ENCODE measurements at places on chromosomes 16 and 17.

DNA sequence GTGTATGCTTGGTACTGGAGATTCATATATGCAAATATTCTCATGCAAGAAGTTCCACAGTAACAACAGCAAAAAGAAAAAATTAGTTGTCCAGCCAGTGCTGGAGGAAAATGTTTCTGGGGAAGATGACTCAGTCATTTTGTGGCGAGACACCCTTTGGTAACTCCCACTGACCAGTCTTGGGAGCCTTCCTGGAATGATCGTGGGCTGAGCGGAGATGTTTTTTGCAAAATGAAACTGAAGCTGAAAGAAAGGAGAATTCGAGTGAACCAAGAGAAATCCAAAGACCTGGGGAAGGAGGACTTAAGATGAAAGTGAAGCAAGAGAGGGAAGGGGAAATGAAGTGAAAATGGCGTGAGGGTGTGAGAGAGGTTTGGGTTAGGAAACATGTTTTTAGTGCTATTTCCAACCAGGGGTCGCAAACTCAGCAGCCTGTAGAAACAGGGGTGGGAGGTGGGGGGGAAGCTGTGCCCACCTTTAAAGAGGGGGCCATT lies 5.2 kb downstream of the ITPRIPL2 start:
- no peaks in the 10 kb centered on the region for H3K27me3 ChIP-seq
- H3K36me3 ChIP-seq = peaks cover 5% of the 10 kb centered on the region
- peaks cover 16% of the 10 kb centered on the region for H3K4me1 ChIP-seq
- peak overlapping the region; percentile 82 for H3K27ac ChIP-seq
- H3K4me3 ChIP-seq = peak overlapping the region; percentile 73

DNA sequence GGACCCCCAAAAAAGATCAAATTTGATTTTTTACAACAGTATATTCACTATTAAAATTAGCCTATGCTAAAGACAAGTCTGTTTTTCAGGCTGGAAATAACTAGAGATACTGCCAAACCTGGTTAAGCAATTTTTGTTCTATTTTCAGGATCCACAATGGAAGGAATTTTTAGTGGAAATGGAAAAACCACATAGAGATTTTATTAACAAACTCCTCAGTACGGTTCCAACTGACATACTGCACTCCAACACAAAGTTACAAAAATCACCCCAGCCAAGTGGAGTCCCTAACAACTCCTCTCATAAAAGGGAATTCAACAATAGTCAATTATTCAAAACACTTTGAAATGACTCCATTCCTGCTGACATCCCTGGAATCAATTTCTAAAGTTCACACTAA lies 101.6 kb upstream of the TOB1 start:
- peak overlapping the region; percentile 30 for H3K27ac ChIP-seq
- peaks cover 4% of the 10 kb centered on the region for H3K4me1 ChIP-seq
- no peak for ATAC-seq
- H3K27me3 ChIP-seq = no peaks in the 10 kb centered on the region

- peaks cover 35% of the 10 kb centered on the region for H3K27me3 ChIP-seq
- H3K27ac ChIP-seq = no peak overlapping the region
Measured at GRCh38 chr17:6348891-6349290, 86.0 kb downstream of the AIPL1 start.

- H3K4me1 ChIP-seq = no peaks in the 10 kb centered on the region
- peaks cover 18% of the 10 kb centered on the region for H3K27me3 ChIP-seq
- no peak overlapping the region for H3K4me3 ChIP-seq
- no peaks in the 10 kb centered on the region for H3K36me3 ChIP-seq
Measured at GRCh38 chr17:32943206-32943605, 15.3 kb downstream of the TMEM98 start.

- H3K4me3 ChIP-seq = no peak overlapping the region
- no peaks in the 10 kb centered on the region for H3K36me3 ChIP-seq
- H3K4me1 ChIP-seq = no peaks in the 10 kb centered on the region
- H3K27me3 ChIP-seq = peaks cover 24% of the 10 kb centered on the region
Measured at GRCh38 chr17:79865351-79866210, 26.3 kb upstream of the CBX4 start.

- H3K27me3 ChIP-seq = no peaks in the 10 kb centered on the region
- H3K4me3 ChIP-seq = no peak overlapping the region
- ATAC-seq = no peak
- H3K36me3 ChIP-seq = no peaks in the 10 kb centered on the region
Measured at GRCh38 chr17:29968271-29968670, 26.8 kb downstream of the EFCAB5 start.

DNA sequence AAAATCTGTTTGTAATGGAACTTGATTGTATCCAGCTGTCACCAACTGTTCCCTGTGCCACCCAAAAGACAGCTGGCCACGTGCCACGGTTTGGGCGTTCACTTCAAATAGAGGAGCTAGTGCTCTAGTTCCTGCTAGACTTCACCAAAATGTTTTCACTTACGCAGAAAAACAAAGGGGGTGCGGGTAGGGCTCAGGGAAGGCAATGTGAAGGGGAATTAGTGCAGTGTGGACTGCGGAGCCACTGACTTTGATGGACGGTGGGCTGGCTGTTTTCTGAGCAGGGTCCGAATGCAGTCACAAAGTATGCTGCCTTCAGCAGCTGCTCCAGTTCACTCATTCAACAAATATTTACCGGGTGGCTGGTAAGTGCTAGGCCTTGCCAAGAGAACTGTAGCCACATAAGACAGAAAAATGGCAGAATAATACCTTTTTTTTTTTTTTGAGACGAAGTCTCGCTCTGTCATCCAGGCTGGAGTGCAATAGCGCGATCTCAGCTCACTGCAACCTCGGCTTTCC lies 7.6 kb upstream of the CYTH1 start:
- H3K27ac ChIP-seq = peak overlapping the region; percentile 50
- peaks cover 39% of the 10 kb centered on the region for H3K4me1 ChIP-seq
- no peaks in the 10 kb centered on the region for H3K27me3 ChIP-seq
- peak overlapping the region; percentile 19 for H3K4me3 ChIP-seq

- no peak overlapping the region for H3K27ac ChIP-seq
- no peak overlapping the region for H3K4me3 ChIP-seq
- no peak for ATAC-seq
- H3K4me1 ChIP-seq = no peaks in the 10 kb centered on the region
Measured at GRCh38 chr16:28590384-28591340, 6.2 kb downstream of the SULT1A2 start.

DNA sequence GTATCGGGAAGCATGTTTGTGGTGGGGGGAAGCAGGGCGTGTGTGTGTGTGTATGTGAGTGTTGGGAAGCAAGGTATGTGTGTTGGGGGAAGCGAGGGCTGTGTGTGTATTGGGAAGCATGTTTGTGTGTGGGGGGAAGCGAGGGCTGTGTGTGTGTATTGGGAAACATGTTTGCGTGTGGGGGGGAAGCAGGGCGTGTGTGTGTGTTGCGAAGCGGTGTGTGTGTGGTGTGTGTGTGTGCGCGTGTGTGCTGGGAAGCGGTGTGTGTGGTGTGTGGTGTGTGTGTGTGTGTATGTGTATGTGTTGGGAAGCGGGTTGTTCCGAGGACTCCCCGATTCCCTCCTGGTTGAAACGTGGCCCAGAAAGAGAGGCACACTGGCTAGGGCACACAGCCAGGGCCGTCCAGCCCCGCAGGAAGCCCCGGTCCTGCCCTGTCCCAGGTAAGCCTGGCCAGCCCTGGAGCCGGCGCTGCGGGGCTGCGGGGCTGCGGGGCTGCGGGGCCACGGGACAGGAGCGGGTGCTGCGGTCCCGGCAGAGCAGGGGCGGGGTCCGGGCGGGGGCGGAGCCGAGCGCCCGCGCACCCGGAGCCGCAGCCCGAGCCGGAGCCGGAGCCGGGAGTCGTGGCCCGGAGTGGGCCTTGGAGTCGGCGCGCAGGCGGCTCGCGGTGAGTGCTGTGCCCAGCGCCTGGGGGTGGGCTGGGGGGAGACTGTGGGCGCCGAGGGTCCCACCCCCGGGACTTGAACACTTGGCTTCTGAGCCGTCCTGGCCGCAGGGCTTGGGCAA lies at the start of gene NOD2:
TSS of gene NOD2 (plus strand) at position 608 of the 783 bp plus-strand sequence. CDS start 5,890 bp downstream, outside the sequence.
- no peaks in the 10 kb centered on the region for H3K27me3 ChIP-seq
- peaks cover 64% of the 10 kb centered on the region for H3K4me1 ChIP-seq
- H3K27ac ChIP-seq = peak within 1 kb of the TSS; percentile 98
- peak; percentile 1 for ATAC-seq
- peak within 1 kb of the TSS; percentile 95 for H3K4me3 ChIP-seq

DNA sequence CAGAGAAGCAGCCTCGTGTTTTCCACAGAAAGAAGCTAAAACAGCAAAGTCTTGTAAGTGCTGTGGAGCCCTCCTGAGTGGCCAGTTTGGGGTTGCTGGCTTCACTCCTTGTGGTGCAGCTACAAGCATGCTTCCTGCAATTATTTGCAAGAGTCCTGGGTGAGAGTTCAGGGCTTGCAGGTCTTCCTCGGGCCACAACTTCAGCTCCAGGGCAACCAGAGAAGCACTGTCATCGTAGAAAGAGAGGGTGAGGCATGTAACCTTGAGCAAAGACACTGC lies 37.9 kb downstream of the SHISA6 start:
- H3K36me3 ChIP-seq = no peaks in the 10 kb centered on the region
- H3K27ac ChIP-seq = no peak overlapping the region
- H3K27me3 ChIP-seq = no peaks in the 10 kb centered on the region
- H3K4me3 ChIP-seq = no peak overlapping the region
- no peaks in the 10 kb centered on the region for H3K4me1 ChIP-seq
- no peak for ATAC-seq

DNA sequence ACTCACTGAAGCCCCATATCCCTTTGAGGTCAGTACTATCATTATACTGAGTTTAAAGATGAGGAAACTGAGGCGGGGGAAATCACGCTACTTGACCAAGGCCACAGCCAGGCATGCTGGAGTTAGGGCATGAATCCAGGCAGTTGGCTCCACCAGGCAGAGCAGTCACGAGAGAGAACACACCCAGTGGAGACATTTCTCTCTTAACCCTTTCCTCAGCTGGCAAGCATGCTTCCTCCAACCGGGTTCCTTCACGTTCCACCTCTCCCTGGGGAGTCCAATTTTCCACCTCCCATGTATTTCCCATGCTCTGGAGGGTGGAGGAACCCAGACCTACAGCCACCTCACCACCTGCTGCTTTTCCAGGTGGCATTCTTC lies 32.8 kb downstream of the VAC14 start:
- no peak overlapping the region for H3K4me3 ChIP-seq
- no peaks in the 10 kb centered on the region for H3K27me3 ChIP-seq
- no peak for ATAC-seq
- H3K4me1 ChIP-seq = no peaks in the 10 kb centered on the region

DNA sequence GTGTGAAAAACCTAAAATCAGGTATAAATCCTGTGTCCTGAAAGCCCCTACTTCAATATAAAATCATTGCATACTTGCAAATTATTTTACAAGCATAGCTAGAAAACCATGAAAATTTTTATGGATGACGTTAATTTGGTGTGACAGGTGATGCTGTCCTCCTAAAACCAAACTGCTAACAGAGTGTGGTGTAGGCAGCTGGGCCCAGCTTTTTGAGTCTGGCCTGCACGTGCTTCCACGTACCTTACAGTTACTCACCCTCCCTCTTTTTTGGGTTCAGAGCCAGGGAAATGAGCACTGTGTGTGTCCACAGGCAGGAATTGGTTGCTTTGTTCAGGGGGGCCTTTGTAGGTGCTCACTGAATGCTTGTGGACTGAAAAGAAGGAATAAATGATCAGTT lies 36.4 kb downstream of the CLEC16A start:
- no peak for ATAC-seq
- H3K27ac ChIP-seq = peak overlapping the region; percentile 76
- H3K4me3 ChIP-seq = peak overlapping the region; percentile 85
- H3K4me1 ChIP-seq = peaks cover 30% of the 10 kb centered on the region
- peaks cover 89% of the 10 kb centered on the region for H3K36me3 ChIP-seq
